Aorta (tissue), 5 donors: ENCODE measurements at places on chromosomes 6 and 20. TPM values are rescaled to one million over a fixed set of nuclear protein-coding genes. Genes with fewer than 3 reads are reported as not detected.

The MYL9 gene
- 3,222 TPM for total RNA-seq

The OARD1 gene
- total RNA-seq, result 15.0 TPM

The RBBP8NL gene
- not detected for total RNA-seq

The GRIK2 gene
- total RNA-seq, result 3.0 TPM

The SLC32A1 gene
- not detected for total RNA-seq

The VWA7 gene
- total RNA-seq, result 0.58 TPM

The MUCL3 gene
- not detected for total RNA-seq

The MUC21 gene
- total RNA-seq, result not detected

The NRN1 gene
- total RNA-seq, result 31.6 TPM

The DOK5 gene
- total RNA-seq, result 9.1 TPM

The GINM1 gene
- total RNA-seq, result 68.1 TPM
